ENCODE measurements at places on chromosomes 1 and 21.

DNA sequence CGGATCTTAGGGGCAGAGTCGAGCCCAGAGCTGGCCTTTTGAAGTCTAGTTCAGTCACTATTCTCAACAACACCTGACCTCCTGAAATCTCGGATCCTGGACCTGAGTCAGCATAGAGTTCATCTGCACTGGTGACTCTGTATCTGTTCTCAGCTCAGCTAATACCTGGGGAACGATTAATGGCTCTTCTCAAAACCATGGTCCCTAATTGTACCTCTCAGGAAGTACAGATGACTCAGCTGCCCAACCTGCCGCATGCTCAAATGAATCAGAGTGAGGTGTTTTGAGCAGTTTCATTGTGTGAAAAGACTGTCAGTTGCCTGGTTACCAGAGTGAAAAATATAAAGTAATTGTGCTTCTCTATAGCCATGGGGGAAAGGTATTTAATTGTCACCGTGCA is 89.2 kb downstream of the SLC35F3 start:
- DNase-seq, result no peak

GRCh38 chr1:4265836-4266235 is 365.8 kb upstream of the C1orf174 start:
- no peak for DNase-seq

- no peak for DNase-seq
Measured at GRCh38 chr1:36778740-36779139, 255.6 kb downstream of the GRIK3 start.

DNA sequence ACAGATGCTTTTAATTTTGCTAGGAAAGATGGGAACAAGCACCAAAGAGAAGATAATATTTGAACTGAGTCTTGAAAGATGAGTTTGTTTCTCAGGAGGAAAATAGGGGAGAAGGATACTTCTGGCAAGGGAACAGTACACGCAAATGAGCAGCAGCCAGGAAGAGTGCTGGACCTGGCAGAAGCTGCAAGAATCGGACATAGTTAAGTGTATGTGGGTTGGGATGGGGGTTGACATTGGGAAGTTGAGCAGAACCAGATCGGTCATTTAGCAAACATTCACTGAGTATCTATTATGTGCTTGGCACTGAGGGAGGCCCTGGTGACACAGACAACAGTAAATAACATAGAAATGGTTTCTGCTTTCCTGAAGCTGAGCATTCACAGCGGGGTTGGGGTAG is 198.8 kb downstream of the PLPP3 start:
- DNase-seq, result no peak

- no peak for DNase-seq
Measured at GRCh38 chr1:187456446-187456845, 627.7 kb downstream of the PLA2G4A start.

Data from inflammatory macrophage (primary cell).